Gastroesophageal sphincter (tissue), 4 donors: ENCODE measurements at places on chromosomes 12 and 14.

DNA sequence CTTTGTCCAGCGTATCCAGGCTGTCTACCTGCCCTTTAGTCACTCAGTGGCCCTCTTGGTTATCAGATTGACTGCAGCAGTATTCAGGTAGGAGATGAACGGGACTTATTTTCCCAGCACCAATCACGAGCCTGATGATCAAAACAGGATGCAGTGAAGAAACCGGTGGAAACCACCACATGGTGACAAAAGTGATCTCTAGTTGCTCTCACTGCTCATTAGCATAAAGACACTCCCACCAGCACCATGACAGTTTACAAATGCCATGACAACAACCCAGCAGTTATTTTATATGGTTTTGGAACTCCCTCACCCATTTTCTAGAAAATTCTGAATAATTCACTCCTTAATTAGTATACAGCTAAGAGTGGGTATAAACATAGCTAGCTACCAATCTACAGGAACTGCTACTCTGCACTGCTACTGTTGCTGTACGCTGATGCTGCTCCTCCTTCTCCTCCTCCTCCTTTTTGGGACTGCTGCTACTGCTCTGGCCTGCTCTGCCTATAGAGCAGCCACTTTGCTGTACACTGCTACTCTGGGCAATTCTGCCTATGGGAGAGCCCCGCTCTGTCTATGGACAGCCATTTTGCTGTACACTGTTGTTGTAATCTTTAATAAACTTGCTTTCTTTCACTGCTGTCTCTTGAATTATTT is 142.5 kb upstream of the SSTR1 start:
- no peak for ATAC-seq

- peak; percentile 59 for ATAC-seq
Measured at GRCh38 chr14:100019156-100019744, 46.0 kb upstream of the EVL start.

- no peak for ATAC-seq
Measured at GRCh38 chr12:73585136-73585535, 952.5 kb upstream of the ATXN7L3B start.

- ATAC-seq: peak; percentile 83
Measured at GRCh38 chr12:6533923-6534694, at the start of gene GAPDH. Gene GAPDH (plus strand): TSS chr12:6534517. CDS start chr12:6534833, 316 bp downstream.

DNA sequence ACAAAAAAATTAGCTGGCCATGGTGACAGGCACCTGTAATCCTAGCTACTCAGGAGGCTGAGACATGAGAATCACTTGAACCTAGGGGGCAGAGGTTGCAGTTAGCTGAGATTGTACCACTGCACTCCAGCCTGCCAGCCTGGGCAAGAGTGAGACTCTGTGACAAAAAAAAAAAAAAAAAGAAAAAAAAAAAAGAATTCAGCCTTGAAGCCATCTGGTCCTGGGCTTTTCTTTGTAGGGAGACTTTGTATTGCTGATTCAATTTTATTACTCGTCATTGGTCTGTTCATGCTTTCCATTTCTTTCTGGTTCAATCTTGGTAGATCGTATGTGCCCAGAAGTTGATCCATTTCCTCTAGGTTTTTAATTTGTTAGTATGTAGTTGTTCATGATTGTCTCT is 243.1 kb downstream of the RAD51B start:
- no peak for ATAC-seq

- ATAC-seq: no peak
Measured at GRCh38 chr12:53613821-53614220, 12.4 kb downstream of the ATF7 start.
